ENCODE measurements at places on chromosomes 7 and 10.
A peak's percentile ranks its signal among the peaks of the same experiment; 100 is the strongest.

GRCh38 chr7:128729494-128729893, 9.7 kb upstream of the CALU start:
- DNase-seq: no peak

DNA sequence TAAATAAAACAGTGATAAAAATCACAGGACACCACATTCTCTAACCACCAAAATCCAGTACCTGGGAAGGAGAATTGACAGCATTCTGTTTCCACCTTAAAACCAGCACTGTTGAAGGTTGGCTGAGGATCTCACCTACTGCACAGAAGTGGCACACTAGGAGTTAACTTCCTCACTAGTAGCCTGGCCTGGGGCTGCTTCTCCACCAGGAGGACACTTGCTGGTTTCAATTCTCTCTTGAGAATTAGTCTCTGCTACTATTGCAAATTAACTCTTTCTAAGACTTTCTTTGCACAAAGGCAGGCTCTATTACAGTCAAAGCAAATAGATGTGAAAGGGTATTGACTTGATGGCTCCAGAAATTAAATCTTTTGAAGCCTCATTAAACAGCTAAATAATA, 2.3 kb upstream of the CTTNBP2 start:
- no peak for DNase-seq

DNA sequence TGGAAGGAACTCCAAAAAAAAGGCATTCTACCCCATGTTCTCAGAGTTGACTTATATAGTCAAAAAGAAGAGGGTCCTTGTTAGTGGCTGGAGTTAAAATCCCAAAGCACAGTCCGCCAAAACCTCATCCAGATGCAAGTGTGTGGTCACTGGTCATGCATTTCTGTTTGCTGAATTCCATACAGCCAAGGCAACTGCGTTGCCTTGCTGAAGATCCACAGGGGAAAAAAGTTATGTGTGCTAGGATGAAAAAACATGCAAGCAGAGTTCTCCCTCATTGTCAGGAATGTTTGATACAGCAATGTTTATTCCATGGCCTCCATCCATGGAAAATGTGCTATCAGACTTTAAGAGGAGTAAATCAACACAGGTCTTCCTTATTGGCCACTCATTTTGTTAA, 213.1 kb downstream of the CREB5 start:
- no peak for DNase-seq

DNA sequence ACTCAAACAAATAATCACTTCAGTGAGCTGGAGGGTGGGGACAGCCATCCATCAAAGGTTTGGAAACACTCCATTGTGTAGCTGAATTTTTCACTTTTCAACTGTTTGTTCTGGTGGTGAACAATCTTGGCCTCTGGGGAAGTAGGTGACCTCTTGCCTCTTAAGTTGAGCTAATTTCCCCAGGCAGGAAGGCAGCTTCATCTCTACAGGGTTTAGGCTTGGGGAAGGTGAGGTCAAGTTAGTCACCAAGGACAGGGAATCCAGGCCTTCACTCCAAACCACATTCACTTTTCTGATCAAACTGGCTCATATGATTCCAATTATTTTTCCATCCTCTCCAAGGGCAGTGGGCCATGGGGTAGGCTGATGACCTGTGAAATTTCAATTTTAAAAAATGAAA, 138.3 kb upstream of the HABP2 start:
- no peak for DNase-seq

DNA sequence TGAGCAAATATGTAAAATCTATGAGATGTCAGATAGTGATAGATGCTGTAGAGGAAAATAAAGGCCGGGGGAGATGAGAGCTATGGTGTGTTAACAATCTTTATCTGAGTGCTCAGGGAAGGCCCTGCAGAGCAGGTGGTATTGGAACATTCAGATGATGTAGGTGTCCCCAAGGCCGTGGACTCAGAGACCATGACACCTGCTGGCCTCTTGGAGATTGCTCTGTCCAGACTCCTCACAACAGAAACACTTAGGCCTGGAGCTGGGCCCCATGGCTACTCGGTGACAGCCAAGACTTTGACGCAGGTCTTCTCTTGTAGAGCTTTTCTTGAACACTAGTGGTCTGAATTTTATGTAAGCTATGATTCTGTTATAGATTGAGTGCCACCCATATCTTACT, 13.3 kb downstream of the AKR1E2 start:
- no peak for DNase-seq

- no peak for DNase-seq
Observed at GRCh38 chr10:48448796-48449195, 142.3 kb downstream of the MAPK8 start.

DNA sequence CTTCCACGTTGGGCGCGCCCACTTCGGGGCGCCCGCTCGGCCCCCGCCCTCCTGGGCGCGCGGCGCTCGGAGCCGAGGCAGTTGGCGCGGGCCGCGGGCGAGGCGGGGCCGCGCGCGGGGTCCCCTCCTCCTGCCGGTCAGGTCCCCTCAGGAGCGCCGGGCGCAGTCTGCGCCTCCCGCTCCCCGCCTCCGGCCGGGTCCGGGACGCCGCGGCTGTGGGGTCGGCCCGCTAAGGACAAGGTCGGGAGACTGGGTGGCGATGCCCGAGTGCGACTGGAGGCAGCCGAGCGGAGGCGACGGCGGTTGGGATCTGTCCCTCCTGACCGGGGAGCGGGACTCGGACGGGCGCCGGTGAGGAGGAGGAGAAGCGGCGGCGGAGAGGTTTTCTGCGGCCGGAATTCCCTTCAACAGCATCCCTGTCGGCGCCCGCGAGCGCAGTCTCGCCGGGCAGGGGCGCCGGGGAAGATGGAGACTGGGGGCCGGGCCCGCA, at the start of gene ATRNL1:
ATRNL1 (plus strand) TSS at position 80 of the 490 bp plus-strand sequence; CDS start at position 466, 386 bp downstream.
- DNase-seq: no peak

DNA sequence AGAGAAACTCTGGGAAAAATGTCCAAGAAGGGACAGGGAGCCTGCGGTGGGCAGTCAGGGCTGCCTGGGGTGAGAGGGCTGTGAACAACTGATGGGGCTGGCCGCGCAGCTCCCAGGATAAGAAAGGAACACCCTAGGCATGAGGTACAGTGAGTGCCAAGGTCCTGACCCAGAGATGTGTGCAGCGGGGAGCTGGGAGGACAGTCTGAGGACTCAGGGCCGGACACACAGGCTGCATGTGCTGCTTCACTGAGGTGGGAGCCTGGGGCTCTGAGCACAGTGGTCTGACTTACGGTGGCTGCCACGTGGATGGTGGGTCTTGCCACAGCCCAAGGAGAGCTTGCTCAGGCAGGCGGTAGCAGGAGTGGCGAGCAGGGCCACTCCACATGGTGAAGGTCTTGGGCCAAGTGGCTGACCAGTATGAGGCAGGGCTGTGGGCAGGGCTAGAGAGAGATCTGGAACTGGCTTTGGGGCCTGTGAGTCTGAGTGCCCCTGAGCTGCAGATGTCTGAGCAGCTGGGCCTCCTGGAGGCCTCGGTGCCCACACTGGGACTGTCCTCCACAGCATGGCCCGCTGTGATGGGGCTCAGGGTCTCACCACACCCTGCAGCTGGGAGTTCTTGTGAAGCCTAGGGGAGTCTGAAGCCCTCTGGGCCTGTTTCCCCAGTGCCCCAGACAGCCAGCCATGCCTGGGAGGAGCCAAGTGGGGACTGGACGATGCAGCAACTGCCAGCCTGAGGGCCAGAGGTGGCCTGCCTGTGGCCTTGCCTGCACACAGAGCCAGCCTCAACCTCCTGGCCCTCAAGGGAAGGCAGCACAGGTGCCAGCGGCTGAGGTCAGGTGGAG, 60.3 kb downstream of the RASGEF1A start:
- no peak for DNase-seq

GRCh38 chr7:69698109-69698825, 100.0 kb downstream of the AUTS2 start:
- no peak for DNase-seq

GRCh38 chr10:76492026-76492425, 1060.6 kb downstream of the LRMDA start:
- DNase-seq: no peak

DNA sequence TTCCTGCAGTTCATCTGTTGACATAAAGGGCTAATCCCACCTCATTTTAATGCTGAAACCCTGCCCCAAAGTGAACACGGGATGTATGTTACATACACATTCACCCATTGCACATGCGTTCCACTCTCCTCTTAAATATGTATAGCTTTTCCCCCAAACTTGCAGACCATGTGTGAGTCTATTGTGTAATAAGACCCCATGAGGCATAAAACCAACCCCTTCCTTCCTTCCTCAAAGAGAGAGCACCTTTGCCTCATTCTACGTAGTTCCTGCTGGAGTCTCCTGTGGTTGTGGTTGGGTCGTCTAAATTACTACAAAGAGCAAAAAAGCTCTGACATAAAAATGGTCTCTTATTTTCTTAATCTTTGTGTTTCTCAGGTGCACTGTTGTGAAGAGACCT, 345.7 kb upstream of the KLF6 start:
- peak; percentile 69 for DNase-seq

GRCh38 chr10:71622154-71622526, 97.4 kb downstream of the C10orf105 start:
- peak; percentile 31 for DNase-seq

DNA sequence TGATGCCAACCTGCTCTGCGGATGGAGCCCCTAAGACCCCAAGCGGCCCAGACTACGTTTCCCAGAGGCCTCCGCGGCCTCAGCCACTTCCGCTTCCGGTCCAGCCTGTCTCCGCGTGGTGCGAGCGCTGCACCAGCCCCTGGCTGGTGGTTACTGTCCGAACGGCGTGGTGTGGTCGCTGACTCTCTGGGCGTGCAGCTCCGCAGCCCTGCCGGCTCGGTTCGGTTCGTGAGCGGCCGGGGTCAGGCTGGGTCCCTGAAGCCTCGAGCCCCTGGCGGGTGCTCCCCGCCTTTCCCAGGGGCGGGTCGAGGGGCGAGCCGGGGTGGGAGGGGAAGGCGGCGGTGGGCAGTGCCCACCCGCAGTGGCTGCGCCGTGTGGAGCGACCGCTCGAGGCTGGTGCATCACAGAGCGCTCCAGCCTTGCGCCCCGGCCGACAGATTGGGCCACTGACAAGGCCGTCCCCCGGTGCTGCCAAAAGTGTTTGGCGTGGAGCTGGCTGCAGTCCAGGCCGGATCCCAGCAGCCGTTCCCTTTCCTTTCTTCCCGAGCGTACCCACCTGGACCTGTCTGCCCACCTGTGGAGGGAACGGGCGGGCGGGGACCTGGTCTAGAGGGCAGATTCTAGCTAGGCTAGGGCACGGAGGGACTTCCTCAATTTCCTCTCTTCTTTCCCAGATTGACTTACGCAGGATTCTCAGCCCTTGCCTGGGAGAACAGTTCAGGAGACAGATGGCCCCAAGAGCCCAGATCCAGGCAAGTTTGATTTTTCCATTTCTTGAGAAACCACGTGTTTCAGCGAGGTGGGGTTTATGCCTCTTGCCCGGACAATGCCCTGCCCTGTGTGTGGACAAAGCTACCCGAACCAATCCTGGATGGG, at the start of gene ZNF485:
ZNF485 (plus strand) TSS at position 116 of the 876 bp plus-strand sequence; CDS start at position 729, 613 bp downstream.
- DNase-seq: peak; percentile 63

- DNase-seq: no peak
Observed at GRCh38 chr7:43602256-43602655, 19.3 kb downstream of the STK17A start.

GRCh38 chr10:87750817-87751216, 67.2 kb downstream of the ATAD1 start:
- no peak for DNase-seq

- DNase-seq: no peak
Observed at GRCh38 chr10:97131181-97131628, 54.6 kb downstream of the SLIT1 start.

DNA sequence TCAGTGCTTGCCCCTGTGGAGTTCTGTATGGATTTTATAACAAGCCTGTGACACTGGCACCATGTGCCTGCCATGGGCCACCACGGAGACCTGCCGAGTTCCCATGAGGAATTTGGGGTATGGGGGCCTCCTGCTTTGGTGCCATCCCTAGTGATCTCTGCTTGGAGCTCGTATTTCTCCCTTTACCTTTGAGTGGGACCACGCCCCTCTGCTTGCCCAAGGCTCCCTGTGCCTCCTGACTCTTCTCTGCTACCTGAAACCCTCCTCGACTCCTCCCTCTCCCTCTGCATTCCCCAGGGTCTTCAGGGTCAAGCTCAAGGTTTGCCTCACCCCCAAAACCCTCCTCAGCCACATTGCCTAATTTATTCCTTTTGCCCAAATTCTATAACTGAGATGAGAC, 225.0 kb downstream of the BUB3 start:
- no peak for DNase-seq

DNA sequence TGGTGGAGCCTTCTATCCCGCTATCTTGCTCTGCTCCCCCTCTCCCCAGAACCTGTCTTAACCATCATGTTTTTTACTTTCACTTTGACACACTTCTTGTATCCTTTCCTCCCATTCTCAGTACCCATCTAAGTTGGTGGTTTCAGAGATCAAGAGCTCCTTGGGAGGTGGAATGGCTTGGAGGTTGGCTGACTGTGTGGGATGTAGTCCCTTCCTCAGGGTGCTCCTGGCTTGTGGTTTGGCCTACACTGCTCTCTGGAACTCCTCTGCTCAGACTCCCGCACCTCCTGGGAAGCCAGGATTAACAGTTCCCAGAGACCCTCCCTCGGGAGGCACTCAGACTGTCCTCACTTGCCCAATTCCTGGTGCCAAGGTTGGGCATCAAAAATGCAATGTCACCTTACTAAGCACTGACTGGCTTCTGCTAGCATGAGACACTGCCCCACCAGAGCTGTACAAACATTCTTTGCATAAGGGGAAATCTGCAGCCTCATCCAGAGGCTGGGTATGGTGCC, 93.1 kb upstream of the NAMPT start:
- no peak for DNase-seq

DNA sequence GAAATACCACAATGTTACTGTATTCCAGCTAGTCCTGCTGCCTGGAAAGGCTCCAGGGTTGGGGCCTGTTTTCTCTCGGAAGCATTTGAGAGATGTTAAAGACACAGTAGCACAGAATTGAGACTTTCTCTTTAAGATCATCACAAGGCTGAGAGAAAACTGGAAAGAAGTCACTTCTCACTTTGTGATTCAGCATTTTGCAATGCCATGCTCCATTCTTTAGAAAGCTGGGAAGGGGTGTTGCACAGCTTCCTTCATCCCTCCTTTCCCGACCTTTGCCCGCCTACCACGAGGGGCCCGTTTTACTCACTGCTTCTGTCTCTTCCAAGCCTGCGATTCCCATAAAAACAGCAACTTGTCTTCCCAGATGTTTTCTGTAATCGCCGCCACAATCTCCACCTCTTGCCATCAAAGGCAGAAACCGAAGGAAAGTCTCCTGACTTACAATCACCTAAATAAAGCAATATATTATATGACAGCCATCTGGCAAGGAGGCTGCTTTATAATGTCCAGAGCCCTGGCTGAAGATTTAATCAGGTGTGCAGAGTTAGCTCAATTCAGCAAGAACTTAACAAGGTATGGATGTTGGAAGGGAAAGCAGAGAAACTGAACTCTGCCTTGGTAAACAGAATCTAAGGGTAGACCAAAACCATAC, 18.9 kb downstream of the NOD1 start:
- no peak for DNase-seq

- no peak for DNase-seq
Observed at GRCh38 chr7:128916643-128916915, 6.1 kb upstream of the KCP start.

All from pons (tissue), 1 donor.